CD4-positive, CD25-positive, alpha-beta regulatory T cell (primary cell): ENCODE measurements at places on chromosomes 5 and 9.

GRCh38 chr9:111529787-111530186, 4.8 kb downstream of the ZNF483 start:
- DNase-seq: no peak

GRCh38 chr5:10317825-10318682, 10.4 kb upstream of the CMBL start:
- DNase-seq: no peak

DNA sequence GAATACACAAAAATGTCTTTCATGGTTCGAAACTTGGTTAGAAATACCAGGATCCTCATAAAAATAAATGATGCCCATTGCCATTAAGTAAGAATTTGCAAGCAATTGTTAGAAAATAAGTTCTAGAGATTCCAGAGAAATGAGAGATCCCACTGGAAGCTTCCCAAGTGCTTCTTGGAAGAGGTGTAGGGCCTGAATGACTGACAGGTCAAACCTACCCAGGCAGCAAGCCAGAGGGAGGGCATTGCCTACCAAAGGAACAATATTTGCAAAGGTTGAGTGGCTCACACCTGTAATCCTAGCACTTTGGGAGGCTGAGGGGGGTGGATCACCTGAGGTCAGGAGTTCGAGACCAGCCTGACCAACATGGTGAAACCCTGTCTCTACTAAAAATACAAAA, 777.0 kb upstream of the WWC1 start:
- no peak for DNase-seq

- DNase-seq: no peak
These were observed 163.2 kb downstream of the PLPPR1 start for GRCh38 chr9:101191723-101192122.

- DNase-seq: no peak
These were observed 924.9 kb upstream of the DMAC1 start for GRCh38 chr9:8724284-8725018.

- DNase-seq: no peak
These were observed 353.5 kb upstream of the RFX3 start for GRCh38 chr9:3879315-3879714.
